Fibroblast of lung (primary cell): ENCODE measurements at places on chromosomes 4 and X. TPM values are rescaled to one million over a fixed set of nuclear protein-coding genes. Genes with fewer than 3 reads are reported as not detected.

DNA sequence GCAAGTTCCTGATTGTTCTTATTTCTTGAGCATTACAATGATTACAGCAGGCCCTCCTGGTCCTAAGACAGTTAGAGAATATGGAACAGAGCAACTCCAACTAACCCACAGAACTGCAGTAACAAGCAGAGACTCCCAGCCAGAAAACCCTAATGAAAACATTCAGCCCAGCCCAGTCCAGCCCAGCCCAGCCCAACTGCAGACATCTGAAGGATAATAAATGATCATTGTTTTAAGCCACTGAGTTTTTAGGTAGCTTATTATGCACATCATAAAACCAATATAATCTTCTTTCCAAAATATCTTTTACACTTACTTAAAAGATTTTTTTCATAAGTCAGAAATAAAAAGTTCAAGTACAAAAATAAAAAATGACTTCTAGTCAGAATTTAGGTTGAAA lies 51.3 kb downstream of the SPOCK3 start:
- no peak overlapping the region for H3K4me3 ChIP-seq
- no peaks in the 10 kb centered on the region for H3K4me1 ChIP-seq
- no peaks in the 10 kb centered on the region for H3K36me3 ChIP-seq

DNA sequence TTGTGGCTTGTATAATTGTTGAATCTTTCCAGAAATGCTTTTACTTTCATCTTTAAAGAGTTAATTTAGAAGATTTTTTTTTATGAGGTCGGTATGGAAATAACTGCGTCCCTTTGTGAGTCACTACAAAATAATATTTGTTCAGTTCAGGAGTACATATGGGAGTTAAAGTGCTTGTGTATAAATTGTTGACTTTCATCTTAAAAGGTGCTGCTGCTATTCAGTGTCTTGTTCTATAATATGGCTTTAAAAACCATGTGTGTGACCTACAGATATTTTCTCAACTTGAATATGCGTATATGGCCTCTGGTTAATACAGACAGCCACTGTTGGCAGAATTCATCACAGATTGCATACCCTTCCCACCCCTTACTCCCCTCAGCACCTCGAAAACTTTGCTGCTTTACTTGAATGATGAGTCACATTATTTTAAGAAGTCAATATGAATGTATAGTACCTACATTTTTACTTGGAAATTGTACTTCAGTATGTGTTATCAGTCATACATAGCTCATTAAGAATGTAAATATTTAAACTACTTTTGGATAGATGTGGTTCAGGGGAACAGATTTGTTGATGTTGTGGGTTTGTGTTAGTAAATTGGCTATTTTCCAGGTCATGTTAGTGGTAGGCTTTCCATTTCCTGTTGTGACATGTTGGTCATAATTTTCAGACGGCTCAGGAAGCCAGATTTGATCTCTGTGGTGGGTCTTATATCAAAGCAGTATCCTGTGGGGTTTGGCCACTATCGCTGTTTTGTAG lies 1.5 kb downstream of the CLCN3 start:
- no peaks in the 10 kb centered on the region for H3K27me3 ChIP-seq
- DNase-seq, result peak; percentile 75
- no peaks in the 10 kb centered on the region for H3K4me1 ChIP-seq
- peak overlapping the region; percentile 95 for H3K27ac ChIP-seq
- H3K4me3 ChIP-seq, result peak overlapping the region; percentile 76

DNA sequence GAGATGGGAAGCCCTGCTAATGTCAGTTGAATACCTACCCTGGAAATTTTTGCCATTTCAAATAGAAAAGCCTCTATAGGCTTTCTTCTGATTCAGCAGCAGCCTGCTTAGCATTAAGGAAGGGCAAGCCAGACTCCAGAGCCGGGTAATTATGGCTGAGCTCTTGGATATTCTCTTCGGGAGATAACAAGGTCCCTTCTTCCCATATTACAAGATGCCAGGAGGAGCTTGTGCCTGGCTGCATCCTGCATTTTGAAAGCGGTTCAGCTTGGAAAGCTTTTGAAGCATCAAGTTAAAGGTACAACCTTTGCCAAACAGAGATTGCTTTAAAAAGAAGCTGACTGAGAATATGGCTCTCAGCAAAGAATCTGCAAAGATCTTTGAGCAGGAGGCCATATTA lies 399.6 kb upstream of the RPS6KA3 start:
- no peaks in the 10 kb centered on the region for H3K4me1 ChIP-seq
- no peak for DNase-seq
- no peak overlapping the region for H3K4me3 ChIP-seq

DNA sequence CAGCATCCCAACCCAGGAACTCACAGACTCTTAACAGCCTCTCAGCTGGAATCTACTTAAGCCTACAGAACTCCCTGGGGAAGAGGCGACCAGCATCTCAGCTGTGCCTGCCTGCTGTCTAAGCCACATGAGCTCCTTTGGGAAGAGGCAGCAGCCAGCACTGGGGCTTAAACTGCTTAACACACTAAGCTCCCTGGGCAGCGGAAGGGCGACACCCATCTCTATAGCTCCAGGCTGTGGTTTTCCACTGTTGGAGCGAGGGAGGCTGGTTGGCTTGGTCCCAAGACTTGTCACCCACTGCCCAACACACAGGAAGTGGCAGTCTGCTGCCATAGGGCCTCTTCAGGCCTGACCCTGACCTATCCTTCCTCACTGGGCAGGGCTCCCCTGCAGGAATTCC lies 1544.1 kb upstream of the ADGRL3 start:
- H3K4me1 ChIP-seq, result no peaks in the 10 kb centered on the region
- H3K27me3 ChIP-seq, result no peaks in the 10 kb centered on the region
- H3K4me3 ChIP-seq, result no peak overlapping the region
- H3K27ac ChIP-seq, result no peak overlapping the region
- no peak for DNase-seq

TCEAL8 gene
- 100 and 127 TPM in 2 replicates for total RNA-seq

FATE1 gene
- not detected in 2 replicates for total RNA-seq

DGAT2L6 gene
- total RNA-seq, result not detected in 2 replicates
